Aortic smooth muscle cell (primary cell): ENCODE measurements at places on chromosomes 16 and 17. TPM values are rescaled to one million over a fixed set of nuclear protein-coding genes. Genes with fewer than 3 reads are reported as not detected.

KIF2B gene
- not detected in 2 replicates for total RNA-seq

ZNF213 gene
- 3.2 and 5.7 TPM in 2 replicates for total RNA-seq

PRSS22 gene
- not detected in 2 replicates for total RNA-seq

BAIAP3 gene
- total RNA-seq: 0.92 and 1.2 TPM in 2 replicates
